Metanephros (tissue), 2 donors: ENCODE measurements at places on chromosomes 6 and 20. TPM values are rescaled to one million over a fixed set of nuclear protein-coding genes. Genes with fewer than 3 reads are reported as not detected.

Gene SYNDIG1
- total RNA-seq = 10.7 TPM

Gene ATXN1
- 48.7 TPM for total RNA-seq

Gene SYTL3
- total RNA-seq = 4.4 TPM

Gene BMP6
- total RNA-seq = 8.6 TPM

Gene POM121L2
- total RNA-seq = not detected

Gene RIMS4
- 1.1 TPM for total RNA-seq

Gene F13A1
- total RNA-seq = 58.4 TPM

Gene PACRG
- 13.3 TPM for total RNA-seq

Gene C2
- 7.1 TPM for total RNA-seq

Gene FERMT1
- total RNA-seq = 5.4 TPM

Gene NOTCH4
- 22.2 TPM for total RNA-seq

Gene PSORS1C2
- total RNA-seq = 0.29 TPM

Gene BTN2A1
- 22.5 TPM for total RNA-seq

Gene C6orf52
- 0.47 TPM for total RNA-seq

Gene SOX4
- 136 TPM for total RNA-seq

Gene NRSN1
- 0.12 TPM for total RNA-seq

Gene SFTA2
- not detected for total RNA-seq

Gene PPIL6
- 11.7 TPM for total RNA-seq

Gene PRICKLE4
- 3.2 TPM for total RNA-seq

Gene THBS2
- total RNA-seq = 61.5 TPM

Gene BPI
- 6.4 TPM for total RNA-seq

Gene SLC32A1
- total RNA-seq = 1.3 TPM

Gene DCDC2
- total RNA-seq = 84.9 TPM

Gene DDX43
- total RNA-seq = 0.12 TPM

Gene LGSN
- total RNA-seq = 0.41 TPM

Gene FKBP1C
- total RNA-seq = not detected

Gene C6orf163
- total RNA-seq = 6.2 TPM

Gene OTOR
- not detected for total RNA-seq

Gene RUNX2
- total RNA-seq = 3.3 TPM

Gene TMEM74B
- total RNA-seq = 2.7 TPM

Gene CST4
- not detected for total RNA-seq
